ENCODE measurements at places on chromosomes 4 and X. TPM values are rescaled to one million over a fixed set of nuclear protein-coding genes. Genes with fewer than 3 reads are reported as not detected.

PGM2 gene
- total RNA-seq, result 41.5 TPM

GRCh38 chrX:40849906-40850823, 114.8 kb upstream of the MED14 start:
- no peaks in the 10 kb centered on the region for H3K36me3 ChIP-seq
- H3K4me1 ChIP-seq, result peaks cover 8% of the 10 kb centered on the region
- peaks cover 33% of the 10 kb centered on the region for H3K27me3 ChIP-seq
- H3K27ac ChIP-seq, result no peak overlapping the region
- no peak for DNase-seq

DNA sequence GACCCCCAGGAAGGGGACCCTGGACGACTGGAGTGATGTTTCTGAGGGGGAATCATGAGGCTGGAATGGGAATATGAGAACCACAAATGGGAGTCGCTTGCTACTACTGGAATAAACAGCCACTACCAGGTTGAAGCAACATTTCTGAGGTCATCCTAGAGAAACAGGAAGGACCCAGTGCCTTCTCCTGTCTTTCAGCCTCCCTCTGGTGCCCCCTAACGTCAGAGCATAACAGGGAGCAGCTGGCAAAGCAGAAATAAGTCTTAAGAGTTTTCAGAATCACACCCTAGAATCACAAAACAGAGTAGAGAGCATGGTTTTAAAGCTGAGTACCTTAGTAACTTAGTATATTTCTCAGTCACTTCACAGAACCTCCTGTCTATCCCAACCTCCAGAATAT, 347.8 kb upstream of the PITX2 start:
- no peaks in the 10 kb centered on the region for H3K36me3 ChIP-seq
- no peaks in the 10 kb centered on the region for H3K27me3 ChIP-seq
- no peak overlapping the region for H3K4me3 ChIP-seq
- no peak overlapping the region for H3K27ac ChIP-seq

- peaks cover 12% of the 10 kb centered on the region for H3K27me3 ChIP-seq
- H3K4me1 ChIP-seq, result peaks cover 28% of the 10 kb centered on the region
- H3K36me3 ChIP-seq, result no peaks in the 10 kb centered on the region
Measured at GRCh38 chr4:99808260-99808857, 8.3 kb upstream of the DAPP1 start.

- peak overlapping the region; percentile 98 for H3K27ac ChIP-seq
- peak; percentile 27 for DNase-seq
- peak overlapping the region; percentile 99 for H3K4me3 ChIP-seq
Measured at GRCh38 chr4:128810331-128810870, 901 bp downstream of the JADE1 start.

CSAG3 gene
- 5.3 TPM for total RNA-seq

DNA sequence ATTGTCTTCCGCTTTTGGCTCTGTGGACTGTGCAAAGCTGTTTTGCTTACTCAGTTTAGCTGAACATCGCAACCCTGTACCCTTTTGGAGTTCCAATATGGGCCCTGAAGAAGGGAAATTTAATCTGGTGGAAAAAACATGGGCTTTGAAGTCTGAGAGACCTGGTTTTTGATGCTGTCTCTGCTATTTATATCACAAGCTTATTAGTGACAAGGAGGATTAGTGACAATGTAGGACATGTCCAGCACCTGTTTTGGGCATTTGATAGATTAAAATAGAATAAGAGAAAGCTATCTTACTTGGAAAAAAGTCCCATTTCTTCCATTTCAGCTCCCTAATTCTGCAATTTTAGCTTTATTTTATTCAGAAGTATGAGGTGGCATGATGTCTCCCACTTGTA, 417.3 kb downstream of the SPRY1 start:
- no peaks in the 10 kb centered on the region for H3K36me3 ChIP-seq
- DNase-seq, result no peak
- no peak overlapping the region for H3K27ac ChIP-seq
- no peak overlapping the region for H3K4me3 ChIP-seq
- H3K27me3 ChIP-seq, result no peaks in the 10 kb centered on the region

DNA sequence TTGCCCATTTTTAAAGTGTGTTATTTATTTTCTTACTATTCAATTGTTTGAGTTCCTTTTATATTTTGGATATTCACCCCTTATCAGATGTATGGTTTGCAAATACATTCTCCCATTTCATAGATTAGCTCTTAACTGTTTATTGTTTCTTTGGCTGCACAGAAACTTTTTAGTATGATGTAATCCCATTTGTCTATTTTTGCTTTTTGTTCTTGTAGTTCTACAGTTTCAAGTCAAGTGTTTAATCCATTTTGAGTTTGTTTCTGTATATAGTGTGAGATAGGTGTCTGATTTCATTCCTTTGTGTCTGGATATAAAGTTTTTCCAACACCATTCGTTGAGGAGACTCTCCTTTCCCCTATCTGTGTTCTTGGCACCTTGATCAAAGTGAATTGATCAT, 97.4 kb upstream of the CAMK2D start:
- no peak overlapping the region for H3K4me3 ChIP-seq
- no peaks in the 10 kb centered on the region for H3K27me3 ChIP-seq
- H3K27ac ChIP-seq, result no peak overlapping the region
- H3K36me3 ChIP-seq, result peaks cover 3% of the 10 kb centered on the region
- DNase-seq, result no peak

GRCh38 chr4:77197831-77198230, 40.8 kb downstream of the CCNG2 start:
- no peak overlapping the region for H3K27ac ChIP-seq
- no peak overlapping the region for H3K4me3 ChIP-seq
- H3K36me3 ChIP-seq, result no peaks in the 10 kb centered on the region
- peaks cover 54% of the 10 kb centered on the region for H3K4me1 ChIP-seq

DNA sequence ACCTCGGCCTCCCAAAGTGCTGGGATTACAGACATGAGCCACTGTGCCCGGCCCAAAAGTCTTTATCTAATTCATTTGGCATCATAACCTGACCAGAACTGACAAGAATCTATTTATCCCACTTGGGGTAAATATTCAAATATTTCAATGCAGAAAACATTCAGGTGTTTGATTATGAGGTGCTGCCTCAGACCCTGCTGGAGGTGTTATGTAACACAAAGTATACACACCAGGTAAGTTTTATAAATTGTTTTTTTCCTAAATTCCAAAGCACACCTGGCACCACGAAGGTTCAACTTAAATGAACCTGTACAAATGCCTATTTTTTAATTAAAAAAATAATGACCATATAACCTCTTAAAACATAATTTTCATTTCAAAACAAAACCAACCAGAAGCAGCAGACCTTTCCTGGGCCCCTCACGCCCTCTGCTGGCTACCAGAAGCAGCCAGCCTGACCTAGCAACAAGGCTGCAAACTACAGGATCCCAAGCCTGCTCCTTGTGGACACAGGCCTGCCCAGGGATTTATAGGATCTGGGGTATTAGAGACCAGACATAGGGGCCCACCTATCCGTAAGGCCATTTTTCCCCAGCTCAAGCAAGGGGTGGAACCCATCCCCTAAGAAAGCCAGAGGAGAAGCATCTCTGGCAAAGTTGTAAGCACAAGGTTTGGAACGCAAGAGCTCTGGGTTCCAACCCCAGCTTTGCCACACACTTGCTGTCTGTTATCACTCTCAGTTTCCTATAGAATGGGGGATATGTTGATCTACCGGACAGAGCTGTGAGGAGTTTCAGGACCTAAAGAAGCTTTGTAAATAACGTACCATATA, 11.7 kb downstream of the OTUD5 start:
- H3K4me3 ChIP-seq, result peak overlapping the region; percentile 72
- DNase-seq, result no peak
- H3K27ac ChIP-seq, result peak overlapping the region; percentile 89
- peaks cover 71% of the 10 kb centered on the region for H3K4me1 ChIP-seq
- peaks cover 23% of the 10 kb centered on the region for H3K36me3 ChIP-seq

ATP8A1 gene
- total RNA-seq, result 51.7 TPM

DNA sequence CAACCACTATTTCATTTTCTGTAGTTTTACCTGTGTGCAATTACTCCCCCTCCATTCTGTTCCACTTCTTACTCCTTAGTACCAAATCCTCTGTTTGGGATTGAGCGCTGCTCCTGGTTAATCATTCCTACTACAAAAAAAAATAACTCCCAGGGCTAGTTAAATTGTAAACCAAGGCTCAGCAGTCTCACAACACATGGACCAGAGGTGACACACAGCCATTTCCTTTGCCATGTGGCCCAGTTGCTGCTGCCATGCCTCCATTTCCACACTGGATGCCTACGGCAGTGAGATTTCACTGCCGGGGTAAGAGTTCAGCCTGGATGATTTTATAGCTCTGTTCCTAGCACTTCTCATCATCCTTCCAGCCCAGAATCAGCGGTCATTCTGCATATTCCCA, 107.2 kb downstream of the AKAP4 start:
- no peaks in the 10 kb centered on the region for H3K4me1 ChIP-seq
- peaks cover 9% of the 10 kb centered on the region for H3K27me3 ChIP-seq
- no peak for DNase-seq
- no peak overlapping the region for H3K27ac ChIP-seq

- H3K4me3 ChIP-seq, result no peak overlapping the region
- no peaks in the 10 kb centered on the region for H3K27me3 ChIP-seq
- no peak overlapping the region for H3K27ac ChIP-seq
- H3K36me3 ChIP-seq, result peaks cover 3% of the 10 kb centered on the region
- no peaks in the 10 kb centered on the region for H3K4me1 ChIP-seq
Measured at GRCh38 chr4:182318256-182318655, 75.1 kb downstream of the TENM3 start.

ARMCX5 gene
- total RNA-seq, result 10.7 TPM

ZCCHC18 gene
- total RNA-seq, result 3.0 TPM

DNA sequence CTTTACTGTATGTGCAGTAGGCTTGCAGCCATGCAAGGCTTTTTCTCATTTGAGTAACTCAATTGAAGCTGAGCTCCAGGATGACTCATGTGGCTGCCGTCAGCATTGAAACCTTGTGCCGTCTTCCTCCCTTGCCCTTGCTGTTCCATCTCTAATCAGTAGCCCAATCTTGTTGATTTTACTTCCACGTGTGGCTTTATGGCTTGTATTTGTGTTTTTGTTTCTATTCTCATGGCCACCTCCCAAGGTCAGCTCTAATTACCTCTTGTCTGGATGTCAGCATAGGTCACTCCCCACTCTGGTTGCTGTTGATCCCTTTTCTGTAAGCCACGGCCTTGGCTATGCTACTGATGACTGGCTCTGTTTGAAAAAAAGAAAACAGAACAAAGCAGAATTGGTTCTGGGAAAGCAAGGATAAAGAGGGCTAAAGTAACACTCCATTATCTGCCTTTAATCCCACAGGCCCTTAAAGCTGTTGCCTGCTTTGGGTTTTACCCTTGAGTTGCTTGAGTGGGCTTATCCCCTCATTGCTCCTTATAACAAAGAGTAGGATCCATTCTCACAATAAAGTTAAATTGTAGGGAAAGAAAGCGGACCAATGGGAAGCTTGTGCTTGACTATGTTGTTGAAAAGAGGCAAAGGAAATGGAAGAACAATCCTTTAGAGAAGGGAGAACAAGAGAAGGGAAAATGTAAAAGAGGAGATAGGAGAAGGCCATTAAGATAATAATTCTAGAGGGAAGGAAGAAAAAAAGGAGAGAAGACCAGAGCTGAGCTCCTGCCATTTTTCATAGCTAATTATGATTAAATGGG, 173.9 kb upstream of the PGRMC2 start:
- DNase-seq, result no peak
- H3K4me1 ChIP-seq, result no peaks in the 10 kb centered on the region
- no peaks in the 10 kb centered on the region for H3K36me3 ChIP-seq
- no peaks in the 10 kb centered on the region for H3K27me3 ChIP-seq

- H3K4me3 ChIP-seq, result no peak overlapping the region
- no peak overlapping the region for H3K27ac ChIP-seq
- no peaks in the 10 kb centered on the region for H3K36me3 ChIP-seq
Measured at GRCh38 chr4:3809028-3809427, 42.8 kb downstream of the ADRA2C start.

GRCh38 chr4:149279331-149279730, 536.3 kb downstream of the IQCM start:
- no peak overlapping the region for H3K4me3 ChIP-seq
- no peaks in the 10 kb centered on the region for H3K36me3 ChIP-seq
- DNase-seq, result no peak
- no peaks in the 10 kb centered on the region for H3K4me1 ChIP-seq
- H3K27me3 ChIP-seq, result no peaks in the 10 kb centered on the region

PPARGC1A gene
- total RNA-seq, result not detected

All from activated T-cell treated with anti-CD3 and anti-CD28 coated beads, Interleukin-2, amount 50 U/mL, for 72 hours (primary cell).